ENCODE measurements at places on chromosomes 6 and 20.
A peak's percentile ranks its signal among the peaks of the same experiment; 100 is the strongest.

GRCh38 chr20:49631061-49631716, 63.3 kb upstream of the PTGIS start:
- DNase-seq: no peak

DNA sequence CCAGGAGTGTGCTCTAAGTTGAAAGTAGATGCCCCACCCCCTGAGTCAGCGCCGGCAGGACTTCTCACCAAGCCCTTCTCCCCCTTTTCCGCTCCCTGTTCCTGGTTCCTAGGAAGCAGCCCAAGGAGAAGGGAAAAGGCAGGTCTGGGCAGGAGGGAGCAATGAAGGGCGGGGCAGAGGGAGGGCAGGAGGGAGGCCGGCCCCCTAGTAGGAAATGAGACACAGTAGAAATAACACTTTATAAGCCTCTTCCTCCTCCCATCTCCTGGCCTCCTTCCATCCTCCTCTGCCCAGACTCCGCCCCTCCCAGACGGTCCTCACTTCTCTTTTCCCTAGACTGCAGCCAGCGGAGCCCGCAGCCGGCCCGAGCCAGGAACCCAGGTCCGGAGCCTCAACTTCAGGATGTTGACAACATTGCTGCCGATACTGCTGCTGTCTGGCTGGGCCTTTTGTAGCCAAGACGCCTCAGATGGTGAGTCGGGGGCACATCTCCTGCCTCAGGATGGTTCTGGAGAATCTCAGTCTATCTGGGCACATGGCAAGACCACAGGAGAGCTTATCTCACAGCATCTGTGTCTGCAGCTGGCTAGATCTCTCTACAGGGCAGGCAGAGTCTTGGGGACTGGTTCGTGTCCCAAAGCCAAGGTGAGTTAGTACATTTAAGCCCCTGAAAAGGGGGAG, at the start of gene PROCR:
PROCR (plus strand) TSS at position 320 of the 681 bp plus-strand sequence; CDS start at position 403, 83 bp downstream.
- DNase-seq: peak; percentile 57

GRCh38 chr20:62609279-62609720, 33.0 kb upstream of the SLCO4A1 start:
- no peak for DNase-seq

GRCh38 chr20:35270021-35270902, 7.7 kb downstream of the MMP24OS start:
- no peak for DNase-seq

DNA sequence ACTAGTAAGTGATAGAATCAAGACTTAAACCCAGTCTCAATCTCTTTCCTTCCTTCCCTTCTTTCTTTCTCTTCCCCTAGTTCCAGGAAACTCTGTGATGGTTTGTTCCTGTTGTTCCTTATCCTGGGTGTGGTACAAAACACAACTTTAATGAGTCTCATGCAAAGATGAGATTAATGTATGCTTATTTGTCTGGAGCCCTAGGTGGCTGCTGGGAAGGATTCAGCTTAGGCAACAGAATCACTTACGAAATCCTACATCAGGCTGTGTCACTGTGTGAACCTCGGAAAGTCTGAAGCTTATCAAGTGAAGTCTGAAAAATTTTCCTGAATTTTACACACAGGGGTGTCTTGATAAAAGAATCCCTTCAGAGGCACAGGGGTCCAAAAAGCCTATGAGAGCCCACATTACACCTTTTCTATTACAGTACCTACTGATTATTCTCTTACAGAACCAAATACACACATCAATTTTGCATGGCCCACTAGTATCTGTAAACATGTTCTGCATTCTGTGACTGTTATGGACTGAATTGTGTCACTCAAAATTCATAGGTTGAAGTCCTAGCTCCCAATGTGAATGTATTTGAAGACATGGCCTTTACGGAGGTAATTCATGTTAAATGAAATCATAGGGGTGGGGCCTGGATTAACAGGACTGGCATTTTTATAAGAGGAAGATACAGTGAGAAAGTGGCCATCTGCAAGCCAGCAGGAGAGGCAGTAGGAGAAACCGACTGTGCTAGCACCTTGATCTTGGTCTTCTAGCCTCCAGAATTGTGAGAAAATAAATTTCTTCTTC, 144.7 kb downstream of the MYB start:
- no peak for DNase-seq

DNA sequence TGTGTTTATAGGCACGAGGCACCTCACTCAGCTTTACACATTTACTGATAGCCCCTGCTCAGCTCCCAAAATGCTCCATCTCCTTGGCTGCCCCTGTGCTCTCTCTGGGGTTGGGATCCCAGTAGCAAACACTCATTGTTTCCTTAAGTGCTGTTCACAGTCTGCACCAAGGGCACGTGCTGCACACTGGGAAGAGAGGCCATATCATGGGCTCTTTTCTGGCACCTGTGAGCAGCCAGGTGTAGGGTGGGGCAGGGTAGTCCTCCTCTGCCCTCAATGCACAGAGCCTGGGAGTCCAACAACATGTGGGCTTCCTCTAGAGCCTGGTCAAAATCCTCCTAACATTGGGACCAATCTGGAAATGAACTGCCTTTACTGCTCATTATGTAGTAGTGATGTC, 67.9 kb downstream of the BANF2 start:
- DNase-seq: no peak

DNA sequence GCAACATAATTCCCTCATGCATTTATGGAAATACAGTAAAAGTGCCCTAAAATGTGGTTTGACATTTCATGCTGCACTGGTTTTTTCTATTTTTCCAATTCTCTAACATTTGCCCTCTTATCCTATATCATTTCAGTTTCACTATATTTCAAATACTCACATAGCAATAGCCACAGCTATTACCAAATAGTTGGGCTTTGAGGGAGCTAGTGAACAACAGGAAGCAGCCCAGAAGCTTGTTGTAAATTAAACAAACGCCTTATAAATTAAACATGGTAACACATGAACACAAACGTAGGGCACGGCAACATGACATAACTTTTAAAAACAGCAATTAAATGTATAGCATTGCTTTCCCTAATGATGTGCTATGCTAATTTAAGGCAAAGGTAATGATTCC, 469.0 kb downstream of the CDC5L start:
- DNase-seq: no peak

- DNase-seq: no peak
Observed at GRCh38 chr6:160265869-160266476, 7.4 kb upstream of the SLC22A2 start.

DNA sequence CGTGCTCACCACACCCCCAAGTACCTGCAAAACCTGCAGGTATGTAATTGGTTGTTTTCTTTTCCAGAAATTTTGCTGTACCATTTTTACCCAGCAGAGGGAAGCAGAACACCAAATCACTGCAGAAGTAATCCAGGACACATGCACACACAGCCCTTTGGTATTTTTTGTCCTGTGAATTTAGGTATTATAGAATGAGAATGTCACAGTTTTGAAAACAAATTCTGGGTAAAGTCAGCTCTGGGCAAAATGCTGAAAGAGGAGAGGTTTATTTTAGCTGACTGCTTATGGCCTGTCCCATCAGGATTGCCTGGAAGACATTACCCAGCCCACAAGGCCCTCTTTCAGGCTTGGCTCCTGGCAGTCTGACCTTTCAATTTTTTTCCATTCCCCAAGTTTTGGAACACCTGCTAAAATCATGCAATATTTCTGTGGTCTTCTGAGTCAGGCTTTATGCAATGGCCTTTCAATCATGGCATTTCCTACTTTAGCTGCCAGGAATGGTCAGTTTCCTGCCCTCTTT, 3.5 kb upstream of the EFHC1 start:
- peak; percentile 63 for DNase-seq

- no peak for DNase-seq
Observed at GRCh38 chr20:51854921-51855320, 52.6 kb upstream of the SALL4 start.

- no peak for DNase-seq
Observed at GRCh38 chr6:93242049-93242448, 177.3 kb downstream of the EPHA7 start.

GRCh38 chr20:58446264-58446959, 57.4 kb downstream of the VAPB start:
- no peak for DNase-seq

- DNase-seq: no peak
Observed at GRCh38 chr6:85058806-85059205, 294.4 kb upstream of the TBX18 start.

All from stimulated activated effector memory CD8-positive, alpha-beta T cell treated with anti-CD3 and anti-CD28 coated beads, Interleukin-12 subunit alpha, Interleukin-12 subunit beta, amount 100 ng/mL, for 72 hours (primary cell).